ENCODE measurements at places on chromosomes 11 and 22.

- H3K27ac ChIP-seq, result peak overlapping the region; percentile 9
- DNase-seq, result no peak
- peaks cover 8% of the 10 kb centered on the region for H3K4me1 ChIP-seq
- no peak overlapping the region for H3K4me3 ChIP-seq
- H3K36me3 ChIP-seq, result peaks cover 3% of the 10 kb centered on the region
Observed at GRCh38 chr22:28835630-28836189, 35.3 kb upstream of the XBP1 start.

DNA sequence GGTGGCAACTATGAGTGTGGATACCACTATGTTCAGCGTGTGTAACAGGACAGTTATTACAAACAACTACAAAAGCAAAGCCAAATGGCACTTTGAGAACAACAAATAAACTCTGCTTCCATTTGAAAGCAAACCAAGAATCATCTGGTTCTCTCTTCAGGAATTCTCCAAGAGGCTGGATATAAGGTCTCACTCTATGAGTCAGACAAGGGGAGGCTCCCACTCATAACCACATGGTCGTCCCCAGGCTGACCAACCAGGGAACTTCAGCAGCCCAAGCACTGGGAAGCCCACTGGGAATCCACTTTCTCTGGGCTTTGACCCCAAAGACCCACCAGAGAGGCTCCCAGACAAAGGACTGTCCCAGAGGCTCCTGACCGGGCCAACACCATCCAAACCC is 35.3 kb downstream of the DGCR2 start:
- H3K27ac ChIP-seq, result peak overlapping the region; percentile 97
- peaks cover 31% of the 10 kb centered on the region for H3K4me1 ChIP-seq
- H3K36me3 ChIP-seq, result peaks cover 14% of the 10 kb centered on the region
- H3K27me3 ChIP-seq, result no peaks in the 10 kb centered on the region

- no peaks in the 10 kb centered on the region for H3K27me3 ChIP-seq
- no peak for DNase-seq
- no peak overlapping the region for H3K4me3 ChIP-seq
- no peaks in the 10 kb centered on the region for H3K36me3 ChIP-seq
- no peak overlapping the region for H3K27ac ChIP-seq
- H3K4me1 ChIP-seq, result peaks cover 52% of the 10 kb centered on the region
Observed at GRCh38 chr22:39468487-39469325, 11.9 kb downstream of the MGAT3 start.

- H3K27ac ChIP-seq, result no peak overlapping the region
- no peak for DNase-seq
- no peaks in the 10 kb centered on the region for H3K27me3 ChIP-seq
- no peaks in the 10 kb centered on the region for H3K4me1 ChIP-seq
Observed at GRCh38 chr11:84969103-84969502, 658.0 kb downstream of the DLG2 start.

GRCh38 chr11:65883786-65884715 is 4.2 kb downstream of the FIBP start:
- peaks cover 3% of the 10 kb centered on the region for H3K27me3 ChIP-seq
- no peak overlapping the region for H3K27ac ChIP-seq
- DNase-seq, result no peak
- peaks cover 30% of the 10 kb centered on the region for H3K4me1 ChIP-seq
- peaks cover 4% of the 10 kb centered on the region for H3K36me3 ChIP-seq
